ENCODE measurements at places on chromosomes 5 and 9.

DNA sequence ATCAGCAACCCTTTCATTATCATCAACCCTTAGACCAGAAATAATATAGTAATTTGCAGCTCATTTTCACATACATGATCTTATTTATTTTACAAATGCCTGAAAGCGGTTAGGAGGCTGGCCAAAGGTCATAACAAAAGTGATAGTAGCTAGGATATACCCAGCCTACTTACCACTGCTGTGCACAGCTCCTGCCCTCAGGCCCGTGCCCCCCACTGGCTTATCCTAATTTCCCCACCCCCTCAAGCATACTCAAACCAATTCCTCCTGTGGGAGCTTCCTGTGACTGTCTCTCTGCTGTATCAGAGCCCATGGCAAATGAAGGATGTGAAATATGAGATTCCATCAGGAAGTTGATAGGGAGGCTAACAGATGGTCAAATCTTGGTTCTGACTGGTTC lies 14.8 kb downstream of the FAM219A start:
- no peak for DNase-seq

DNA sequence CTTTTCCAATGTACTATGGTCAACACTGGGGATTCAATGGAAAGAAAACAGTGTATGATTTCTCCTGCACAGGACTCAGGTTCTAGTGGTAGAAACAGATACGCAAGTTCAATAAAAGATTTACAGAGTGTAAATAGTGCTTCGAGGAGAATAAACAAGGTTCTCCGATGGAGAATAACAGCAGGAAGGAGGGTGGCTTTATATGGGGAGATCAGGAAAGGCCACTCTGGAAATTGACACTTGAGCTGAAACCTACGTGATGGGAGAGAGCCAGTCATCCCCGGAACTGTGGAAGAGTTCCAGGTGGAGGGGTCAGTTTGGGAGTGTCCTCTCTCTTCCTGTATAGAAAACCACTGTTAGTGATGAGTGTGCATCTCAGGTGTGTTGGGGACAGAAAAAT lies 65.9 kb downstream of the GARNL3 start:
- DNase-seq, result no peak

- DNase-seq, result no peak
These were observed 82.1 kb downstream of the GAPVD1 start for GRCh38 chr9:125343518-125344275.

DNA sequence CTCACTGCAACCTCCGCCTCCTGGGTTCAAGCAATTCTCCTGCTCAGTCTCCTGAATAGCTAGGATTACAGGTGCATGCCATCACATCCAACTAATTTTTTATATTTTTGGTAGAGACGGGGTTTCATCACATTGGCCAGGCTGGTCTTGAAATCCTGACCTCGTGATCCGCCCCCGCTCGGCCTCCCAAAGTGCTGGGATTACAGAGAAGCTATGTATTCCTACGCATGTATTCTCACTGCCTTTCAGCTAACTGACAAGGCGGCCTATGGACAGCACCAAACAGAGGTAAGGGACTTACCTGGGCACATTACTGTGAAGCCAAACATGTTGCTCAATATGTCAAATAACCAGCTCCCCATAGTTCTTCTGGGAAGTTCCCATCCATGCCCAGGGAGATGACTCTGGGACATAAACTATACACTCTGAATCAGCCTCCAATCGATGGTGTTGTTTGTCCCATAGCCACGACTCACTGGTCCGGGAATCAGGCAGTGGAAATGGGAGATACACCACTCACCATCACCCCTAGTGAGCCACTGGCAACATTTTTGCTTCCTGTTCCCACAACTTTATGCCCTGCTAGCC lies 114.6 kb downstream of the SYK start:
- DNase-seq, result no peak

DNA sequence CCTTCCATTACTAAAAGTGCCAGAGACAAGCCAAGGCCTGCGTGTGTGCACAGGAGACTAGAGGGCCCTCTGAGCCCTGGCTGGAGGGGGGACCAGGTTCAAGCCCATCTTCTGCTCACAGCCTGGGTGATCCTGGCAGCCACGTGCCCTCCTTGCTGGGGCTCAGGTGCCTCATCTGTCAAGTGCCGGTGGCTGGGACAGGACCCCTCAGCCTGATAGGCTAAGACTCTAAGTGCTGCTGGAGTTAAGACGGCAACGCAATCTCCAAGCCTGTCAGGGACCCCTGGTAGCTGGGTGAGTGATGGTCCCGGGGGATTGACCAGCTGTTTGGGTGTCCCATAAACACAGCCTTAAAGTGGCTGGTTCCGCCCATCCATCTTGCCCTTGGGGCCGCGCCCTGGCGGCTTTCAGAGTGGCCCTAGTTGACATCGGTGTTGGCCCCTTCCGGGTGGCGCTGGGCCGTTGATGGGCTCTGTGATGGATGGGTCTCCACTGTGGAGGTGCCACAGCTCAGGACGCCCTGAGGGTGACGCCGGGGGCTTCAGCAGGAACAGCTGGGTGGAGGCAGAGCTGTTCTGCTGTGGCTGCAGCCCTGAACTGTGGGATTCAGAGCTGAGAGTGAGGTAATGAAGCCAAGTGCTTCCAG lies 136.2 kb downstream of the BARX1 start:
- DNase-seq, result peak; percentile 18

DNA sequence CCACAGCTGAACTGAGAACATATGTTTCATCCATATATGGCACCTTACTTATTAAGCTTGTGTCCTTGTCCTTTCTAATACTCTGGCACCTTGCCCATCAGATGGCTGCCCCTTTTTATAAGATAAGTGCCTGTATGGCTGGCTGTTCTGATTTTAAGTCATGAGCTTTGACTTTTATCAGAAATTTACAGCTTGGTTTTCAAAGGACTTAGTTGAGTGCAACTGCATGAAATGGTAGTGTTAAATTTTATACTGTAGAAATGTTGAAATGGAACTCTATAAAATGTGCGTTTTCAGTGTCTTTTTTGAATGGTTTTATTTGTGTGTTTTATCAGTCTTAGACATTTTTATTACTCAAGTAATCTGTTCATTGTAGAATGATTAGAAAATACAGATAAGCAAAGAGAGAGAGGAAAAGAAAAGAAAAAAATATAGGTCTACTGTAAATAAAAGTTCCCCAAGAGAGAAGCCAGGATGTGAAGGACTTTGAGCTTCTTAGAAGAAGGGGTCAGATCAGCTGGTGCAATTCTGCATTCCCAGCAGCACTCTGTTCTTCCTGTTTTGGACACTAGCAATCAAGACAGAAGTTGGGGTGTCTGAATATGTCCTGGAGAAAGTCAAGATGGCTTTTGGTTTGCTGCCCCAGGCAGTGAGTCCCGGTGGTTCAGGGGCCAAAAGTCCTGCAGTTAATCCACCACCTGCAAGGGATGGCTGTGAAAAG lies 38.9 kb downstream of the ARHGAP26 start:
- no peak for DNase-seq

- DNase-seq, result no peak
These were observed 69.4 kb downstream of the PPIC start for GRCh38 chr5:122967085-122967484.

GRCh38 chr5:97979740-97980139 lies 793.7 kb upstream of the RGMB start:
- DNase-seq, result no peak

DNA sequence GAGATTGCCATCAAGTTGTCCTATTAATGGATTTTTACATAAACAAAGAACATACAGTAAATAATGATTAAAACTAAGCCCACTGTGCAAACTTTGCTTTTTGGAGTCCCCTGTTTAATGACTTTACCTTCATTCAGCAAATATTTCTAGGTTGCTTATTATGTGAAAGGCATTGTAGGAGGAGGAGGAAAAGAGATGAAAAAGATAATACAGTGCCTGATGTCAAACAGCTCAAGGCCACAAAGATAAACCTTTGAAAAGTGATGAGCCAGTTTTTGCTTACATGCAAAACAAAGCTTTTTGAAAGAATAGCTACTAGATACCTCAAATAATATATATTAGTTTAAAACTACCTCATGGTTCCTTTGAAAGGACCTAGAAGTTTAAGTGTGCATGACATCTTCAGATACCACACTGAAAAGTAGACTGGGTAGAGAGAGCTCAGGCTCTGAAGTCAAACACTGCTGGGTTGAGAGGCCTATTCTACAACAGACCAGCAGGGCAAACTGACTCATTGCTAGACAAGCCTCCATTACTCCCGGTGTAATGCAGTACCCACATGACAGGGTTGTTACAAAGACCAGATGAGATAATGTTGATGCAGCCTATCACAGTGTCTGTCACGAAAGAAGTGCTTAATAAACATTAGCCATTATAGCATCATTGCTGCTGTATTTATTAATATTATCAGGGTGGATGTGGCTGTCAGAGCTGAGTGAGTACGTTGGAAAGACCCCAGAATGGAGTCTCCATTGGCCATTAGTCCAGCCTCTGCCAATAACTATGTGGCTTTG lies 11.8 kb downstream of the DEPDC1B start:
- no peak for DNase-seq

GRCh38 chr5:107766439-107766838 lies 95.7 kb upstream of the EFNA5 start:
- no peak for DNase-seq

DNA sequence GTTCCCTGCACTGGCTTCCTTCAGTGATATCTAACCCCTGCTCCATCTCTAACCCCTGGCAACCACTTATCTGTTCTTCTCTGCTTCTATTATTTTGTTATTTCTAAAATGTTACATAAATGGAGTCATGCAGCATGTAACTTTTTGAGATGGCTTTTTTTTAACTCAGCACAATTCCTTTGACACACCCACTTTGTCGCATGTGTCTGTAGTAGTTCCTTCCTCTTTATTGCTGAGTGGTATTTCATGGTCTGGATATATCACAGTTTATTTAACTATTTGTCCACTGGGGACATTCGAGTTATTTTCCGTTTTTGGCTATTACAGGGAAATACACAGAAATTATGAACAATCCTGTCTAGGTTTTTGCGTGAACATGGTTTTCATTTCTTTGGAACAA lies 200.2 kb downstream of the TRIO start:
- DNase-seq, result no peak

DNA sequence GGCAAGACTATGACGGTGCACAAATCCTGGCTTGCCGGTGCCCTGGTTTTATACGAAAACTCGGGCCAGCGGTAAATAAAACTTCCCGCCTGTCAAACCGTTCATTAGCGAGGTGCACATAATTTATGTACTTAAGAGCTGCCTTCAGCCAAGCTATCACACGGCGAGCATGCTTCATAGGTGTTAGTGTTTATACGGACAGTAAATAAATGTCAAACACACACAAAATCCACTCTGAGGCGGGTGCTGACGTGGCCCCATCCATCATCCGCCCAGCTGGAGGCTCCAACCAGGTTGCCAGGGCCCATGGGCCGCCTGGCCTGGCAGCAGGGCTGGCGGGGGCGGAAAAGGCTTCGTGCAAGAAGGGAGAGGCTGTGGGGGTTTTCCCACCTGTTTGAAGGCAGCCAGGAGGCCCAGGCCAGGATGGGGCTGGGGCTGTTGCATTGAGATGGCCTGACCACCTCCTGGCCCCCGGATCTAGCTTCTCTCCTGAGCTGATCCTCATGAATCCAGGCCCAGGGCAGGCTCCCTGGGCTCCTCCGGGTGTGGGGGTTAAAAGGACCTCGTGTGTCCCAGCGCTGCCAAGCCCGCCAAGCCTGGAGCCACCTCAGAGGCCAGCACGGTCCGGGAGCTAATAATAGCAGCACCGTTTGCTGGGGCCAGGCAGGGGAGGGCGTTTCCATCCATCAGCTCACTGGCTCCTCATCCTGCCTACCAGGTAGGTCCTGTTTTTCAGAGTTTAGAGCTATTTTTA lies 43.2 kb downstream of the BARX1 start:
- DNase-seq, result no peak

- no peak for DNase-seq
These were observed 141.8 kb downstream of the PRKACG start for GRCh38 chr9:68872026-68872501.

DNA sequence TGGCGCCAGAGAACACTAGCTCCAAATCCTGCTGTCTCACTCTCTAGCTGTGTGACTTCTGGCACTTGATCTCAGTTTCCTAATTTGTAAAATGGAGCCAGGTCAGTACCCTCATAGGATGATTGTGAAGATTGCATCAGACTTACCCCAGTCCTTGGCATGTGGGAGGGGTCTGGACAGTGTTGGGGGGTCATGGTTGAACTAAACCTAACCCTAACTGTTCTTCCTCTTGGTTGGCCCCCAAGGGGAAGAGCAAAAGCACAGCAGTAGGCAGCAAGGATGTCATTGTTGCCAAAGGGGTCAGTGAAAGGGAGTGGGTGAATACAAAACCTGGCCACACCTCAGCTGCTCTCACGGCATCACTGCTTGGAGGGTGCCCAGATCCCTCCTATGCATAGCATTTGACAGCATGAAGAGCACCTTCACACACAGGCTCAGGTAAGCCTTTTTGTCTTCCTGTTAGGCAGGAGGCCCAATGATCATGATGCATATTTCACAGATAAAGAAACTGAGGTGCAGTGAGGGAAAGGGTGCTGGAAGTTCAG lies 15.7 kb upstream of the CXCL14 start:
- DNase-seq, result no peak

DNA sequence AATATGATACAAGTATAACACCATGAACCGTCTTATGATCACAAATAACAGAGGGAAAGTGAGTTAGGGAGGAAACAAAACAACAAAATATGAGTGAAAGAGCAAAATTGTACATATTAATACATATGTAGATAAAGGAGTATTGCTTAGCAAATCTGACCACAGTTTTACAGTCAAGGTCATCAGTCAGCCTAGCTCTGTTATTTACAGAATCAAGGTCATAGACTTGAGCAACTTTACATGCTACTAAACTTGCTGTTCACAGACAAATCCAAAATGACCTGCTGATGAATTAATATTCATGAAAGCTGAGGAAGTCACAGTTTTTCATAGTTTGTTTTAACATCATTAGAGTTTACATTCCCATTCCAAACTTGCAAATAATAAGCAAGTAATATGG lies 1387.7 kb upstream of the ACO1 start:
- no peak for DNase-seq

DNA sequence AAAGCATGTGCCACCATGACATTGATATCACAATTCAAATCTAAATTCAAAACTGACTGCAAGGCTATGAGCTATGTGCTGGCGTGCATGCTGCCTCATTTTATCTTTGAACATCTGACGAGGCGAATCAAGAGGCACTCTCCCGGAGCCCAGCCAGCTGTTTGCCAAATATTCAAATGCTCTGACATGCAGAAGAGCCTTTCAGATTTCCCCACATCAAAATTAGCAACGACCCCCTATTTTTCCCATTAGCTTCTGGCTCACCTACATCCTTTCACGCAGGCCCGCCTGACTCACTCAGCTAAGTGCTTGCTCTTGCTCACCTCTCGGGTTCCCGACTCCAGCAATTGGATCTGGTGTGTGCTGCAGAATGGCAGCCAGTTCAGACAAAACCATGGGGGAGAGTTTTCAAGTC lies 159.0 kb downstream of the NR2F1-AS1 start:
- DNase-seq, result no peak

DNA sequence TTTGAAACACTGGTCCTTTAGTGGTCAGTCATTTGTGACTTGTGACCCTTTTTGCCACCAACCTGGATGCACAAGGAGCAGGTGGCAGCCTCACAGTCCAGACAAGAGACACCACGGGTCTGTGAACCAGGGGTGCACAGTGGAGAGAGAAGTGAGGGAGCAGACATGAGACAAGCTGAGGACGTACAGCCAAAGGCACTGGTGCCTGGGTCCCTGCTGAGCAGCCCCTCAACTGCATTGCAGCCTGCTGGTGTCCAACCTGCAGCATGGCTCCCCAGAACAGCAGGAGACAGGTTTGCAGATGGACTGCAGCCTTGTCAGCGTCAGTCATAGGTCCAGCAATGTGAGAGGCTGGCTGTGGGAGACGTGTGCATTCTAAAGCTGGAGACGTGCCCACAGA lies 124.2 kb upstream of the FSTL4 start:
- no peak for DNase-seq

Data from Peyer's patch (tissue), 4 donors.